ENCODE measurements at places on chromosomes 5 and 9.

DNA sequence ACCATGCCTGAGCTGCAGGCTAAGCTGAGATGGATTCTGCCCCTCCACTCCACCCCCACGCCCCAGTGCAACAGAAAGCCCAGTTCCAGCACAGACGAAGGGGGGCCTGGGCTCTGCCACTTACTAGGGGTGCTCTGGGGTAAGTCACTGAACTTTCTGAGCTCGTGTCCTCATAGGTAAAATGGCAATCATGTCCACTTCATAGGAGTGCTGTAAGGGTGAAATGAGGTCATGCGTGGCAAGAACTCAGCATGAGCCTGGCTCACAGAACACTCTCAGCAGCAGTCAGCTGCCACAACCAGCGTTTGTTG, 8.4 kb upstream of the PSD2 start:
- DNase-seq, result no peak

DNA sequence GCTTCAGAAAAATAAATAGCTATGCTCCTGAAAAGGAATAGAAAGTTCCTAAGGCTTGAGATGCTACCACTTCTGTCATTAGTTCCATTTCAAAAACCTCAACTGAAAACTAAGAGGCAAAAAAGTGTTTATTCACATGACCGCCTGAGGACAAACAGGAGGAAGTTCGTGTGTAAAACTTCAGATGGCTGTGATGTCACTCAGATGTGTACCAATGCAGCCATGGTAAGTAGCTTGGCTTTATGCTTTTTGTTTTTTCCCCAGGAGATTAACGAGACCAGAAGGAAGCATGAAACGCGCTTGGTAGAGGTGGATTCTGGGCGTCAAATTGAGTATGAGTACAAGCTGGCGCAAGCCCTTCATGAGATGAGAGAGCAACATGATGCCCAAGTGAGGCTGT, 33.0 kb downstream of the LMNB1 start:
- DNase-seq, result no peak

DNA sequence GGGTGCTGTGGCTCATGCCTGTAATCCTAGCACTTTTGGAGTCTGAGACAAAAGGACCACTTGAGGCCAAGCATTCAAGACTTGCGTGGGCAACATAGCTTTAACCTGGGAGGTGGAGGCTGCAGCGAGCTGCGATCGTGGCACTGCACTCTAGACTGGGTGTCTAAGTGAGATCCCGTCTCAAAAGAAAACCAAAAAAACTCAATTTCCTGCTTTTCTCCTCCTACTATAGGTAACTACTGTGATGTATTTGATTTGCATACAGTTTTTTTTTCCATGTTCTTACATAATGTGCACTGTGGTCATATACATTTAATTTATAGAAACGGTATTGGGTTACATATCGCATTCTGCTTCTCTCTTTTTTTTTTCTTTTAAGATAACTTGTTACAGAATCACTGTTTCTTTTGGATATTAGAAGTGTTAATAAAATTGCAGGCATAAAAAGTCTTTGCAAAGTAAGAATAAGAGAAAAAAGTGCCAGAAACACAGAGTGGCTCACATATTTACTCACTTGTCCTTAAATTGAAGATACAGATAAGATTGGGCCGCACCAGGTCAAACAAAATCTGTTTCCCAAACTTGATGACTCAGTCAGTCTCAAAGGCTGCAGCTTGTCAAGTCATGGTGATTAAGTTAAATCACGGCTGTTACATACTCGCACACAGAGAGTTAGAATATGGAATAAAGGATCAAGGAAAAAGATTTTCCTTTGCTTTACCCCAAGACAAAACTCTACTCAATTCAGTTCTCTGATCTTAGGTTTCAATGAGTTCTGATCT, 2.0 kb upstream of the PTGR1 start:
- DNase-seq, result no peak

DNA sequence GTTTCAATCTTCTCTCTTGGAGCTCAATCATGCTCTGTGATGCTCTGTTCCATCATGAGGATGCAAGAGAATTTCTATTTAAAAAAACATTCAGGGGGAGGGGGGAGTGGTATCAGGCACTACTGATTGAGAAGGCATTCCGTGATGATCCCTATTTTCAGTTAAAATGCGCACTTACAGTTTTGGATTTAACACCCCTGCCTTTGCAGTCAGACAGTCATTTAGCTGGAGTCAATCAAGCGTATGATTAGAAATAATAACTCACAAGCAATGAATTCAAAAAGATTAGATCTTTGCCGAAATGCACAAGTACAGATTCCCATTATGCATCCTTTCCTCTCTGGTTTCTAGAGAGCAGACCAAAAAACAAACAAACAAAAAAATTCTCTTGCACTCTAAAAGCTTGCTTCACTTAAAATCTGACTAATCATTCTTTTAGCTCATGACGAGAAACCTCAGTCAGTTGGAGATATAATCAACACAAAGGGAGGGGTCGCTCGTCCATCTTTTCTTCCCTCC, 55.4 kb downstream of the EFNA5 start:
- no peak for DNase-seq

GRCh38 chr9:135618866-135619598, 20.3 kb downstream of the GLT6D1 start:
- no peak for DNase-seq

GRCh38 chr9:86792136-86792535, 155.2 kb downstream of the GAS1 start:
- DNase-seq, result no peak

- DNase-seq, result no peak
Measured at GRCh38 chr5:156473269-156473908, 146.4 kb downstream of the SGCD start.

DNA sequence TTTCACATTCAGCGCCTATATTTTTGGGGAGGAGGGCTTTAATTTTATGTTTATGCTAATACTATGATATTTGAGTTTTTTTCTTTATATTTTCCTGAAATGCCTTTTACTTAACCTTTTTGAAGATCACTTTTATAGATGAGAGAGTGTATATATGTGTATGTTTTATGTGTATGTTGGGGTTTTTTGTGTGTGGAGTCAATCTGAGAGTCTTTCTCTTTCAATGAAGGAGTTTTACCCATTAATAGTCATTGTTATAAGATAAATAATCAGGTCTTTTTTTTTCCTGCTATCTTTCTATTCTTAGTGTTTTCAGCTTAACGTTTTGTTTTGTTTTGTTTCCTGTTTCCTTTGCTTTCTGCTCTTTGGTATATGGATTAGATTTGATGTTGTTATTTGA, 112.2 kb downstream of the TEX10 start:
- no peak for DNase-seq

- DNase-seq, result no peak
Measured at GRCh38 chr5:31124651-31125305, 68.7 kb upstream of the CDH6 start.

DNA sequence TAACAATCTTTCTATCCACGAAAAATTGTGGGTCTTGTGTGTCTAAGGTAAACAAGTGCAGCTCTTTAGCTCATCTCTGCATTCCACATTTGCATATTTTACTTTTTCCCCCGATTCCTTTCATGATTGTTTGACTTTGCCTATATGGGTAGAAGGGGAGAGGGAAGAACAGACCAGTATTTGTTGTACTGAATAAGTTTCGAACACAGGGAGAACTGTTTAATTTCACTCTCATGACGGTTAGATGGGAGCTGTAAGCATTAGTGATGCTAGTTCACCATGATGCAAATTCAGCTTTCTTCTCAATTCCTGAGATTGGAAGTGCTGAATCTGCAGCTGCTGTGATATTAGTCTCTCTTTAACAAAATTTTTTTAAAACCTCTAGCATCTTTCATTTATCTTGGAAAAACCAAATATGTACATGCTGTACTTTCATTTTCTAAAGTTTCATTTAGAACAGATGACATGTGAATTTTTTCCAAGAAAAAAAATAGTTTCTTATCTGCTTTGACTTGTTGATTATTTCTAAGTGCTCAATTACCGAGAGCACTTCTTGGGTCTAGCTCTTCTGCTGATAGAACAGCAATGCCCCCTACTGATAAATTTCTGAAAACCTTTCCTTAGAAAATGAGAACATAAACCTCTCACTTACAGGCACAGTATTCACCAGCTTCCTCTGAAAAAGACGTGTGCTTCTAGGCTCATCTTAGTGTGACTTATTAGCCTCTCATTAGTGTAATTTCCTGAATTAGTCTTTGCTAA, 149.5 kb downstream of the BAAT start:
- DNase-seq, result no peak

- DNase-seq, result no peak
Measured at GRCh38 chr9:124180557-124180956, 77.2 kb upstream of the NEK6 start.

GRCh38 chr9:24552526-24553182, 7.0 kb upstream of the IZUMO3 start:
- DNase-seq, result no peak

- no peak for DNase-seq
Measured at GRCh38 chr9:136201609-136202453, 3.1 kb downstream of the LHX3 start.

DNA sequence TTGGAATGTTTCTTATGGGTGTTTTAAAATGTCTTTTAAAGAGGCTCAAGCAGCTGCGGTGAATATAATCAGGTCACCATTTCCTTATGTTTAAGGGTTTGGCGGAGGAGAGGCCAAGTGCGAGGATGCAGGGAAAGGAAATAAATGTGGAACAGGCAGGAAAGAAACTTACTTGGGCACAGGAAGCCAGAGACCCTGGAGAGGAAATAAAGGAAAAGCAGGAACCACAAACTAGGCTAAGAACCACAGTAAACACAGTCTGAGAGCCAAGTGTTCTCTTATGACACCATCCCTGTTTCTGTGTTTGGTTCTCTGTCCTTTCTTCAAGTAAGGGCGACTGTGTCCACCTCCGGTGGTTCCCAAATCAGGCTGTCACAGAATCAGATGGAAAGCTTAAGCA, 166.5 kb downstream of the C9orf152 start:
- DNase-seq, result no peak

GRCh38 chr9:113548221-113549041, 84.9 kb downstream of the RGS3 start:
- no peak for DNase-seq

GRCh38 chr5:120465436-120465961, 1.4 kb downstream of the PRR16 start:
- DNase-seq, result no peak

DNA sequence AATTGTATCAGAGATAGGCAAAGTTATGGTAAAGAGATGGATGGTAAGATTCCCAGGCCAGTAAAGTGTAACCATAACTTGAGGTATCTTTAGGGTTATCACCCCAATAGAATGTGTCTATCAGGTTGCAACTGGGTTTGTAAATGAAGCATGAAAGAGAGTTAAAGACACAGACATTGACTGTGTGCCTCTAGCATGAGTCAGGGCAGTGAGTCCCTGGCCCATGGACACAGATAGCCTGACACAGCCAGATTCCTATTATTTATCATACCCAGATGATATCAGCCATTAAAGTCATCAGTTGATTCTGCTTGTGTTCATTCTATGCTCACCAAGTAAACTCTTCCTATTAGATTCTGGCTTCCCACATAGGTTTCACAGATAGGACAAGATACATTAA, 33.5 kb upstream of the SNAPC3 start:
- DNase-seq, result no peak

DNA sequence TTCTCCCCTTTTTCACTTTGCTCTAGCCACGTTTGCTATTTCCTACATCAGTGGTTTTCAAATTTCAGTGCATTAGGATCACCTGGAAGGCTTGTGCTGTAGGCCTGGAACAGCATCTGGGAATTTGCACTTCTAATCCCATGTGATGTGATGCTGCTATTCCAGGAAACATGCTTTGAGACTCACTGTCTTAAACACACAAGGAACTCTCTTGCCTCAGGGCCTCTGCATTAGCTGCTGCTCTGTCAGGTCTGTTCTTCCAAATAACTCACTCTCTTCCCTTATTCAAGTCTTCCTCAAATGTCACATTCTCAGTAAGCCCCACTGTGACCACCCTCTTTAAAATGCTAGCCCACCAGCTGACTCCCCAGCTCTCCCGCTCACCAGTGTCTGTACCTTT, 204.0 kb downstream of the DNAH5 start:
- DNase-seq, result no peak

GRCh38 chr5:158164296-158165047, 305.5 kb upstream of the CLINT1 start:
- DNase-seq, result no peak

DNA sequence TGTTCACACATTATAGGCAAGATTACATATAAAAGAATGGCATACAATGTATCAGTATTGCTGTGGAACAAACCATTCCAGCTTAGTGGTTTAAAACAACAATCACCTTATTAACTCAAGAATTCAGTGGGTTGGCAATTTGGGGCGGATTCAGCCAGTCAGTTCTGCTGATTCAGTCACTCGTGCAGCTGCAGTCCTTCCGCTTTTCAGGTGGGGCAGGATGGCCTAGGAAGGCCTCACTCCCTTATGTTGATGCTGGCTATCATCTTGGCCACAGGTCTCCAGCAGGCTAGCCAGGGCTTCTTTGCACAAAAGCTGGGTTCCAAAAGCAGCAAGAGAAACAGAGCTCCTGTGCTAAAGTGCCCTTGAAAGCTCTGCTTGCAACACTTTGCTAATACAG, 150.6 kb downstream of the MCTP1 start:
- DNase-seq, result no peak

GRCh38 chr9:93668261-93668871, 92.0 kb downstream of the PHF2 start:
- no peak for DNase-seq

- DNase-seq, result no peak
Measured at GRCh38 chr9:68731857-68732256, 26.8 kb downstream of the PIP5K1B start.

DNA sequence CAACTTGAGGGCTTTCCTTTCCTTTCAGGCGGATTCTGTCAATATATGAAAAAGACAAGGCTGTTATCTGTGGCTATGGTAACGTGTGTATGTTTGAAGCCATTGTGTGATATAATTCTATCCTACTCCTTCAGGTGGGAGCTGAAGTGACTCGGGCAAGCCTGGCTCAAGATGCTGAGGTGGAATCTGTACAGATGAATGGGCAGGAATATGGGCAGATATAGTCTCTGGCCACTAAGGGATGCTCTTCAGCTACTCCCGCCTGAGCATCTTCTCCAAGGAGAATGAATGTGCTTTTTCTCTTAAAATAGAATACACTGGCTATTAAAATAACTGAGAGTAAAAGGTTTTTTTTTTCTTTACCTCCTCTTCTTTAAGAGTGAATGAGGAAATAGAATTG, 244.8 kb downstream of the ADGRV1 start:
- no peak for DNase-seq

- no peak for DNase-seq
Measured at GRCh38 chr9:72648324-72649126, 127.1 kb downstream of the TMC1 start.

Measured in GM12892 (cell line).